Activated T-cell treated with anti-CD3 and anti-CD28 coated beads, Interleukin-2, amount 50 U/mL, for 4 hours (primary cell): ENCODE measurements at places on chromosomes 1 and 21. TPM values are rescaled to one million over a fixed set of nuclear protein-coding genes. Genes with fewer than 3 reads are reported as not detected.
A peak's percentile ranks its signal among the peaks of the same experiment; 100 is the strongest.

The PPM1J gene
- 0.16 TPM for total RNA-seq

The PDZK1 gene
- total RNA-seq = 0.08 TPM

The POU3F1 gene
- total RNA-seq = 0.91 TPM

The ALX3 gene
- not detected for total RNA-seq

The SHISA4 gene
- total RNA-seq = 0.19 TPM

The ATP8B2 gene
- total RNA-seq = 73.4 TPM

The TACSTD2 gene
- 0.08 TPM for total RNA-seq

The RPE65 gene
- not detected for total RNA-seq

GRCh38 chr21:16193496-16194094, 463.8 kb downstream of the USP25 start:
- no peak for DNase-seq

DNA sequence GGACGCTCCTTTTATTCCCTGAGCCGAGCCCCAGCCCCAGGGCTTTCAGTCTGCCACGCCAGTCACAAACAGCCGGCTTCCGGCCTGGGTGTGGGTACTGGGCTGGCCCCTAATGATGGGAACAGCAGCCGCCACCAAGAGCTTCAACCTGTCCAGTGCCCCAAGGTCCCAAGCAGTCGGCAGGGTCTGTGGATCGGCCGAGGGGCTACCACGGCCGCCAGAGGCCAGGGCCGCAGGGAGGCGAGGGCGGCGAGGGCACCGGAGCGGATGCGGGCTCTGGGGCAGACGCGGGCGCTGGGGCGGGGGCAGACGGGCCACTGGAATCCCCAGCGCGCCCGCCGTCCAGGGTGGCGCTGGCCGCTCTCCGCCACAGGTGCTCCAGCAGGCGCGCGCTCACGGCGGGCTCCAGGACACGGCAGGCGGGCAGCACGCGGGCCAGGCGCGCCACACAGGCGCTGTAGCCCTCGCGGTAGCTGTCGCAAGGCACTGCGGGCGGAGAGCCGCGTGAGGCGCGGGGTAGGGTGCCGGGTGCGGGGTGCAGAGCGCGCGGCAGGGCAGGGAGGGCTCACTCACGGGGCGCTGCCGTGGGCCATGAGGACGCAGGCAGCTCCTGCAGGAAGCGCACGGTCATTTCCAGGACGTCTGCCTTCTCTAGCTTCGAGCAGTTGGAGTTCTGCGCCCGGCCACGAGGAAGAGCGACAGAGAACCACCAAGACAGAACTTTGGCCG, 887 bp downstream of the HES2 start:
- DNase-seq = no peak

- peak; percentile 25 for DNase-seq
Measured at GRCh38 chr1:204520834-204521709, 4.9 kb downstream of the MDM4 start.

DNA sequence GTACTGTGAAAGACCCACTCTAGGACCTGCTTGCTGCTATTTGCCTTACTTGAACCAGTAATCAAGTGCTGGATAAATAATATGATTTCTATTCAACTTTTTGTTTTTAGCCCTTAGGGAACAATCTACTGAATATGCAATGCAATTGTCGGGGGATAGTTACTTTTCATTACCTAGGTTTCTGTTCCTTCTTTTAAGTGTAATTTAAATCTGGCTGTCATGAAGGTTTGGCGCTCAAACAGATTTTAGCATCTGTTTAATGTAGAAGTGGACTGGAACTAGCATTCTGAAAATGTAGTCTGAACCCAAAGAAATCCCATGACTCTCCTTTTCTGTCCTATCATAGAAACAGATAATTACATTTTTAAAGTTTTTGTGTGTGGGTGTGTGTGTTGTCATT, 4.8 kb downstream of the MGST3 start:
- no peak for DNase-seq

GRCh38 chr1:18940303-18941020, 16.0 kb downstream of the IFFO2 start:
- DNase-seq = no peak

GRCh38 chr1:37432716-37433115, 41.7 kb upstream of the ZC3H12A start:
- DNase-seq = no peak
